Muscle of back (tissue), 13 donors: ENCODE measurements at places on chromosomes 3 and 15.

- DNase-seq: no peak
These were observed 30.7 kb upstream of the CPEB1 start for GRCh38 chr15:82677720-82678323.

GRCh38 chr3:69750549-69750948, 11.3 kb downstream of the MITF start:
- DNase-seq: no peak

- no peak for DNase-seq
These were observed 393 bp upstream of the CPNE9 start for GRCh38 chr3:9703240-9703639.

DNA sequence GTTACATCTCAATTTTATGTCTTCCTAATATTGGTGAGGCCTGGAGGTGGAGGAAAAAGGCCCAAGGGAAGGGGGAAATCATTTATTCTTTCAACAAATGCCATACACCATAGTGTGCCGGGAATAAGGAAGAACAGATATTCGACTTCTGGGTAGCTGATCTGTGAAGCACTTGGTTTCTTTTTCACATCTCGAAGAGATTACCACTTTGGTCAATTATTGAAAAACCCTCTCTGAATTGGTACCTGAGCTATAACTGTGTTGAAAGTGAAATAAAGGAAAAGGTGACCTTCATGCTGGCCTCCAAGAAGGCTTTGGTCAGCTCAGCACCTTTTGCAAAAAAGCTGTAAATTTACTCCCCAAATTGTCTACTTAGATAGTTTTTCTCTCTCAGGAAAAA, 14.2 kb upstream of the MB21D2 start:
- no peak for DNase-seq

GRCh38 chr3:76698136-76698706, 341.7 kb upstream of the ROBO2 start:
- DNase-seq: no peak

DNA sequence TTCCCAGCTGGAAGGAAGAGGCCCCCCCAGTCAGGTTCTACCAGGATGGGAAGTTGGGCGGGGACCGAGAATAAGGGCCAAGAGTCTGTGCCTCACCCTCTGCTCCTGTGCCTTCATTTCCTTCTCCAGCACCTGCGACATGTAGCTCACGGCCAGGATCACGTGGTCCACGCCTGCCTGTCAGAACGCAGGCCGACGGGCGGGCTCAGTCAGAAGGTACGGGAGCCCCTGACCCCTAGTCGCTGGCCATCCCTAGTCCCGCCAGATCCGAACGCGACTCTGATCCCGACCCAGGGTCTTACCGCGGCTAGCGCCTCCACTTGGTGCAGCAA, 489 bp downstream of the GMPPB start:
- DNase-seq: no peak

DNA sequence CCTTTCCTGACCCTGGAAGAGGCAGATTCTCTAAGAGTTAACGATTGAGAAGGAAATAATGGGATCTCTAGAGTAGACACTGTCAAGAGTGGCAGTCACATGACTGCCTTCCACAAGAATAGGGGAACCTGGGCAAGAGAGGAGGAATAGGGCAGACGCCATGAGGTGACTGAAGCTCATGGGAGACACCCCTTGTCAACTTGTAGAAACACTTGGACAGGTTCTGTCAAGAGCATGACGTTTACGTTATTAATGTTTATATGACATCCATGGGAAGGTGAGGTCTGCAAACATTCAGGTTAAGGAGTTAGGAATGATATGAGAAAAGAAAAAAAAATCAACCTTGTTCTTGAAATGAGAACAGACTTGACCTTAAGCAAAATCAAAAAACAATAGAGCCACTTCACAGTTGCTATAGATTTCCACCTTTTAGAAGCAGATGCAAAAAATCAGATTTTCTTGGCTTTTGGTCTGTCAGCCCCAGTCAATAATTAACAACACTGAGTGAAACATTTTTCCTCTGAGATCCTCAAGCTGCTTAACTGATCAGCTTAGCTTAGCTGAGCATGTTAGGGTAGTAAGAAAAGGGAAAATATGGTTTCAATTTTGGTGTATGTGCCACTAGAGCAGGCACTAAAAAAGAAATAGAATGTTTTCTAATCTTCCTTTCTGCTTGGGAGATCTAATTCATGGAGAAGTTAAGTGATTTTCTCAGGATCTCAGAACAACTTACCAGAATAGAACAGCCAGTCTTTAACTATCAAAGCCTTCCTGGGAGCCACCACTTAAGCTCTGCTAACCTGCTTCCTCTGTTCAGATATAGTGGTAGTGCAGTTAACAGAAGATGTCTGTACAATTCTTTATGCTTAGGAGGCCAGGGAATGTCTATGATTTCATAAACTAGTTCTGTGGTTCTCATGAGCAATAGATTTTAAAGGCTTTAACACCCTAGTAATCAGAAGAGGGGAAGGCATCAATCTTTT, 116.9 kb downstream of the B3GALNT1 start:
- no peak for DNase-seq

- peak; percentile 80 for DNase-seq
These were observed 489.8 kb upstream of the PROK2 start for GRCh38 chr3:72274493-72275330.

- peak; percentile 19 for DNase-seq
These were observed 618.3 kb upstream of the AGTR1 start for GRCh38 chr3:148079370-148079769.

GRCh38 chr15:78177447-78177873, 28.3 kb downstream of the IDH3A start:
- DNase-seq: peak; percentile 48

DNA sequence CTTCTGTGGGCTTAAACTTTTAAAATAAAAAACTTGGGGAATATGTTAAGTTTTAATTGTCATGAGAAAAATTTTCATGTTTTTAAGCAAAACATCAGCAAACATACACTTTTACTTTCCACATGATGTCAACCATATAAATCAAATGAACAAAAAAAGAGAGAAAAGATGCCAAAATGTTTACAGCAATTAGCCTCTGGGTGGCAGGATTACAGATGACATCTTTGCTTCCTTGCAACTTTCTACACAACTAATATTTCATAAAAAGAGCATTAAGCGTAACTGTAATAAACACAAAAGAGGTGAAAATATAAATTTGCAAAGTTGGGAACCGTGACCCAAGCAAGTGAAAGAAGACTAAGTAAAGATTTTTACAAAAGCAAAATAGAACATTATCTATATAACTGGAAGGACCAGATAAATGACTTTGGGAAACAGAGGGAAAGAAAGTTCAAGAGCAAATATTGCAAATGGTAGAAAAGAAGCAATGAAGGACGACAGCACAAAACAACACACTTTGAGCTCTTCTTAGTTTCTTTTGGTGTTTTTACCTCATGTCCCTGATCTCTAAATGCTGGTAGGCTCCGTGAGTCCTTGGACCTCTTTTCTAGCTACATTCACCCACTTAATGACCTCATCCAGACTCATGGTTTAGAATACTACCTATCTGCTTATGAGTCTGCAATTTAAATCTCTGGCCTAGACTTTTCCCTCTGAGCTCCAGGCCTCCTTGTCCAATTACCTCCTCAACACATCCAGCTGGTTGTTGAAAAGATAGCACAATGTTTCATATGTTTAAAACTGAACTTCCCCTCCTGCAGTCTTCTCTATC, 9.4 kb downstream of the TP53BP1 start:
- peak; percentile 49 for DNase-seq

DNA sequence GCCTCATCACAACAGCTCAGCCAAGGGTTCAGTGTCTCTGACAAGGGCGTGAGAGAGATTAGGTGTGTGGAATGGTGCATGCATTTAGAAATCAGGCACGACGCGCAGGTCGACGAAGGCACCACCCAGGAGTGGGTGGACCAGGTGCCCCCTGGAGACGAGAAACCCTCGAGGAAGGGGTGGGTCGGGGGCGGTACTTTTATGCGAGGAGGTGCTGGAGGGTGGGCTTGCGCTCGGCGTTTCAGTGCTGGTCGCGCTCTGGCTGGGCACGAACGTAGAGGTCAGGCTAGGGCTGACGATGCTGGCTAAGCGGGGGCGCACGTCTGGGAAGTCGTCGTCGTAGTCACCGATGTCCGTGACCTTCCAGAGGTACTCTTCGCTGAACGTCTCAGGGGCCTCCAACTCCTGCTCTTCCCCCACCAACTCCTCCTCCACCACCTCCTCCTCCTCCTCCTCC, 393 bp downstream of the ERICH6 start:
- peak; percentile 18 for DNase-seq

DNA sequence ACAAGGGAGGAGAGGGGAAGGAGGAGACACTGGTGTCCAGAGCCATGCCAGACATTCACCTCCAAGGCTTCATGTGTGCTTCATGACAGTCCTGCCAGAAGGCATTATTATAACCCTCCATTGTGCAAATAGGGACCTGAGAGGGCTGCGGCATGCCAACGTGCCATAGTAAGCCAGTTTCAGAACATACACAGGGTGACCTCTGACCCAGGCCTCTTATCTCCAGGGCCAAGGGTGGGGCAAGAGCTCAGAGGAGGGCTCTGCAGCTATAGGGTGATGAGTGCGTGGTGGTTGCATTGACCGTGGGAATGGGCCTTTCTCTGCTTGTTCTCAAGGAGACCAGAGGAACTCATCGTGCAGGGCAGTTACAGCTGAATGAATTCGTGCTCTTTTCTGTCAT, 9.7 kb upstream of the ACSBG1 start:
- DNase-seq: no peak

DNA sequence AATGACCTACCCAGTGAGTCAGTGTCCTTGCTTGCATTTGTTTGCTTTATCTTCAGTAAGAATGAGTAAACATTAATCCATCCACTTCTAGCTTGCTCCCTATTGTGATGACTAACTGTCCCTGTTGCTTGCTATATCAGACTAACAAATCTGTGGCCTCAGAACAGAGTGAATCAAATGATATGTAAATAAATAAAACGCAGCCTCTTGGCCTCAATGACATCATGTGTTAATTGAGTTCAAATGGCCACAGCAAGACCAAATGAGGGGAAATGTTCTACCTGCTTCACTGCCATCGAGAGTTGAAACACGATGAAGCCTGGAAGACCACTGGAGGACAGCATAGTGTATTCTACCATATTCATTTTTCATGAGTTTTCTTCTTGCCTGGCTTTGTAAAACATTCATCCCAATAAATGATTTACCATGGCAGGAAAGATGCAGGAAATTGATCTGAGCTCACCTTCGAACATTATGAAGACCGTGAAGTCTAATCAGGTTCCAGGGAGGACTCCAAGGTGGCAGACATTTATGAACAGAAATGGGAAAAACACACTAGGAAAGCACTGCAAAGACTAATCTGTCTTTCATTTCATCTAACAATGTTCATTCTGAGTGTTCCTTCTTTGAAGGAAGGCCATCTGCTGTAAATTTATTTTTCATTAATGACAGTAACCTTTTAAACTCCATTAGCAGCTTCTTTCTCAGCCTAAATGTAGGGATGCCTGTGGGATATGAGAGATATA, 1144.5 kb downstream of the TUSC7 start:
- no peak for DNase-seq

DNA sequence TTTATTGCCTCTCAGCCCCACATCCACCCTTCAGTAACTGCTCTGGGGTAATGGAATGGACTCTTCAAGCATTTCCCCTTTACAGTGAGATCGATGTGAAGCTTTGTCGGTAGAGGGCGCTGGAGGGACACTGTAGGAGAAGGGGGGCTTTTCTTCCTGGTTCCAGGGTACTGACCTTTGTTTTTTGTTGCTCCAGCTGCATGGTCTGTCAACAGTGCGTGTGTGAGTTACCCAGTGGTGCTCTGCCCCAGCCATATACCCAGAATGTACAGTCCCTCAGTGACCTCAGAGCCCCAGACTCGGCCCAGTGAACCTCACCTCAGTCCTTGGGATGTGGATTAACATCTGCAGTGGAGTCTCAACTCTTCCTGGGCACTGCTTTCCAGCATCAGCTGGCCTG, 180.3 kb upstream of the TSC22D2 start:
- peak; percentile 75 for DNase-seq

DNA sequence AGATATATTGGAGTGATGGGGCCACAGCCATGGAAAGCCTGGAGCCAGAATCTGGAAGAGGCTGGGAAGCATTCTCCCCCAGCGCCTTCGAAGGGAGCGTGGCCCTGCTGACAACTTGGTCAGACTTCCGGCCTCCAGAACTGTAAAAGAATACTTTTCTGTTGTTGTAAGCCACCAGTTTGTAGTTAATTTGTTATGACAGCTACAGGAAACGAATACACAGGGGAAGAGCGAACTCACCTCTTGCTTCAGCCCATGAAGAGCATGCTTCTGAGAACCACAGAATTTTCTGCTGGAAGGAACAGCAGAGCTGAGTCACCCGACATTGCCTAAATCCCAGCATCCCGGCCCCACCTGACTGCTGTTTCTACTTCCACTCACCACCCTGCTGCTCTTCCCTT, 501.7 kb downstream of the SHQ1 start:
- peak; percentile 61 for DNase-seq

GRCh38 chr15:37100966-37101215, 542 bp upstream of the MEIS2 start:
- DNase-seq: no peak

GRCh38 chr3:18237251-18238005, 187.7 kb downstream of the SATB1 start:
- DNase-seq: no peak

GRCh38 chr15:45169608-45170480, 17.9 kb downstream of the SHF start:
- no peak for DNase-seq

- no peak for DNase-seq
These were observed 42.0 kb upstream of the SACM1L start for GRCh38 chr3:45647148-45647619.

GRCh38 chr15:98835876-98836275, 171.7 kb downstream of the PGPEP1L start:
- DNase-seq: no peak

GRCh38 chr3:133490468-133491351, 82.8 kb upstream of the CDV3 start:
- no peak for DNase-seq

DNA sequence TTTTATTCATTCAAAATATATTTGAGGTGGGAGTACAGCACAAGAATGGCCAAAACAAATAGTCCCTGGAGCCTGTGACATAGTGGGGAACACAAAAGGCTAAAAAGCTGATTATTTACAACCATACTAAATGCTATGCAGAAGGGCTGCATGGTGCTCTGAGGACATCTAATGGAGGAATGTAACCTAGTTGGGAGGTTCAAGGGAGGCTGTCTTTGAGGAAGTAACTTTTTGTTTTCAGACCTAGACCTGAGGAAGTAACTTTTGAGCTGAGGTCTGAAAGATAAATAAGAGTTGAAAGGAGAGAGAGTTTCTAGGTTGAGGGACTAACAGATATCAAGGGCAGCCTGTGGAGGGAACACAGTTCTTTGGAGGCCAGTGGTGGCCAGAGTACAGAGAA, 34.8 kb upstream of the RASA2 start:
- peak; percentile 47 for DNase-seq

- no peak for DNase-seq
These were observed 52.0 kb upstream of the ULK4 start for GRCh38 chr3:42013691-42014457.
